Activated T-cell treated with anti-CD3 and anti-CD28 coated beads, Interleukin-2, amount 50 U/mL, for 48 hours (primary cell): ENCODE measurements at places on chromosomes 16 and 17.

GRCh38 chr16:51696376-51696775 is 545.3 kb upstream of the SALL1 start:
- no peak for DNase-seq

GRCh38 chr16:81696961-81697615 is 82.0 kb upstream of the PLCG2 start:
- DNase-seq: peak; percentile 66

- DNase-seq: no peak
These were observed 167.5 kb downstream of the RPTOR start for GRCh38 chr17:80712089-80712488.

- DNase-seq: no peak
These were observed 44.9 kb downstream of the USP22 start for GRCh38 chr17:20997711-20998570.

DNA sequence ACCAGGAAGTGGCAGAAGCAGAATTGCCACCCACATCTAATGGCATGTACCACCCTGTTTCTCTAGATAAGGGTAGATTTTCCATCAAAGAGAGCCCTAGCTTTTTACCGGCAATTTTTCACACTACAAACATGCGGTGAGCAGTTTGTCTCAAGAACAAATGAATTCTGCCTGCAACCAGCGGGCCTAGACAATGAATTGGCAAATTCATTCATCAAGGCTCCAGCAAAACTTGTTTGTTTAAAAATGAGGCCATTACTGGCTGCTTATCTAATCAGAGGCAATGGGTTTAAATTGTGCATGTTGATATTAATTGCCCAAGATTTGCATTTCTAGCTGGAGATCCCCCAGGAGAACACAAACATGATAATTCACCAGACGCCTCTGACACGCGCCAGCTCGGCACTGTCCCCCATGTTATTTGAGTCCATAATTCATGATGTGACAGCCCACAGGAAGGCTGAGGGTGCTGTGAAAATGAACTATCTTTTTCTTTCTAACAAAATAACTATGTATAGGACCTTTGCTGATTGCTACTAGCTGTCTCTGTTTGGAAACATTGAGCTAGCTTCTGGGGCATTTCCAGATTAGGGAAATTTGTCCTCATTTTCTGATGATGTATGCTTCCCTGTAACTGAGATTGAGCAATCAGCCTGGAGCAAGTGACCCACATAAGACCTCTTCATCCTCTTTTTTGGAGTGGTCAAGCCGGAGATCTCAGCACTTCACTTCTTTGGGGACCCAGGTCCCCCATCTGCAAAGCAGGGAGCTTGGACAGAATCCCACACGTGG is 80.8 kb downstream of the CNGB1 start:
- no peak for DNase-seq

DNA sequence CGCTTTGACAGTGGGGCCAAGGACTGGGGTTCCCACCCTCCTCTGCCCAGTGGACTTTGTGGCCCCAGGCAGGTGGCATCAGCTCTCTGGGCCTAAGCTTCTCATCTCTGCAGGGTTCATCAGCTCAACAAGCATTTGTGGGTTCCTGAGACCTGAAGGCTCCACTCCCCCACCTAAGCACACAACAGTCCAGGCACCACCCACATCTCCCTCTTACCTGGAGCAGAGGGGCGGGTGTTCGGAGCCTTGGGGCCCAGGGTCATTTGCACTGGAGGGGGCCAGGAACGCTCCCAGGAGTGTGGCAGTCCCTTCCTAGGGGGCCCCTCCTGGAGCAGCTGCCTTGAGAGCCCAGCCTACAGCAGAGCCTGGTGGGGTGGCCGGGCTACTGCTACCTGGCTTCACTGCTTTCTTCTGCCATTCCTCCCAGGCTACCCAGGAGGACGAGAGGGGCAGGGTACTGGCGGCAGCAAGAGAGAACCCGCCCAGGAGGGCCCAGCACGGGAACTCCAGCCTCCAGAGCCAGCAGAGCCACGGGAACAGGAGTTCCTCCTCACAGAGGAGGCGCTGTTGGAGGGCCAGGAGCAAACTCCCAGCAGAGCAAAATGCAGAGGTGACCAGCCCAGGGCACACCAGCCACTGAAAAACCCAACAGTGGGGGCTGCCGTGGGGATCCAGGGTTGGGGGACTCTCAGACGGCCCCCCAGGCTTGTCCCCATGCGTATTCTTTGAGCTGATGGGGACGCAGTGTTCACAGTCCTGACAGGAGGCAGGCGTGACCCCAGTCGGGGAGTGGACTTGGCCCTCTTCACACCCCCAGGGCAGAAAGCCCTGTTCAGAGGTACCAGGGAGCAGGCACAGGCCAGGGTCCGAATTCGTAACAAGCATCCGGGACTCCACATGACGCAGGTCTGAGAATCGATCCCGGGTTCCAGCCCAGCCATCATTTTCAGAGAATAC is 35.1 kb upstream of the SLC38A10 start:
- no peak for DNase-seq

DNA sequence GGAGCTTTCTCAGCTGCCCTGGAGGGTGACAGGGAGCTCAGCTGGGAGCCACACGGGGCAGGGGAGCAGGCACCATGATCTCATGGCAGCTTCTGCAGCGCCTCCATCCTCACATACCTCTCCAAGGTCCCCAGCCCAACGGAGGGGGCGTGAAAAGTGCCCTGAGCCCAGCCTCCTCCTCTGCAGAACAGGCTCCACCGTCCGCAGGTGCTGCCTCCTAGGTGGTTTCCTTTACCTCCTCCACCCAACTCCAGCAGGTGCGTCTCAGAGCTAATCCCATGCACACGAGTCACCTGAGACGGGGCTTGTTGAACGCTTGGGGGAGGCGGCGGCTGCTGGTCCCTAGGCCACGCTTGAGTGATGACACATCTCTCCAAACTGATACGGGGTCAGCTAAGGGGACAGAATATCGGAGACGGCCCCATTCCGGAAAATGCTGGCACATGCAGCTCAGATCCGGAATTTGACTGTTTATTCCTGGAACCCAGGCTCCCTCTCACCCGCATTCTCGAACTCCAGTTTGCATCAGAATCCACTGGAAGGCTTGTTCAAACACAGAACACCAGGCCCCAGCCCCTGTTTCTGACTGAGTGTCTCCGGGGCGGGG is 387 bp upstream of the SLC38A8 start:
- DNase-seq: no peak

- DNase-seq: no peak
These were observed 23.1 kb downstream of the SPHK1 start for GRCh38 chr17:76407509-76407908.

- DNase-seq: peak; percentile 88
These were observed 36.6 kb upstream of the MED9 start for GRCh38 chr17:17440010-17440843.

GRCh38 chr16:88738151-88739084 is 32.1 kb downstream of the CTU2 start:
- no peak for DNase-seq

- DNase-seq: no peak
These were observed 40.5 kb upstream of the CDRT4 start for GRCh38 chr17:15507896-15508295.

DNA sequence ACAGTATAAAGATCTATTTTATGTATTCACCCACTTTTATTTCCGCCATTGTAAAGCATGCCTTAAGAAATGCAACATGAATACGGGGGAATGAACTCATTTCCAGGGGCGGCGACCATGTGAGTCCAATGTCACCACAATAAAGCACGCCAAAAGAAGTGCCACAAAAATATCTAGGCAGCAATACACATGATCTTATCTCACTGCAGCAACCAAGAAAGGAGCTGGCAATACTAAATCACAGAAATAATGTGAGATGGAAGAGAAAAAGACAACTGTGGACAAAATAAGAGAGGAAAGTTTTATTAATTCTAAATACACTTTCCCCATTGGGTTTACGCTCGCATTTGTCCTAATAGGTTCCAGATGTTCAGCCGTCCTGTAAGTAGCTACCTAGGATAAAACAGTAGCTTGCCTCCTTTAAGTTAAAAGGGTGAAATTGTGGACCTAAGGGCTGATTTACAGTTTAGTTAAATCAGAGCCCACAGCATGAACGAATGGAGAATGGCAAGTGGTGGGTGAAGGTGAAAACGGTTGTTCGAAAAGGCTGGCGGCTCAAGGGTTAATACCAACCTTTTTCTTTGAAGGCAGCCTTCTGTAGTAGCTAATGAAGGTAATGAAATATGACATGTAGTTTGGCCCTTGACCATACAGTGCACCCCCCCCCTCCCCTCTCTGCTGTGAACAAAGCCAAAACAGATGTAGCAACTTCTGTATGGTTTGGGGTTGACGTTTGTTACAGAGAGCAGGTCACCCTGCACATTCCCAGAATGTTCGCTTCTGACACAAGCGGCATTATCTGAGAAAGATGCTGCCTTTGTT is 504.2 kb upstream of the PSMD7 start:
- no peak for DNase-seq

DNA sequence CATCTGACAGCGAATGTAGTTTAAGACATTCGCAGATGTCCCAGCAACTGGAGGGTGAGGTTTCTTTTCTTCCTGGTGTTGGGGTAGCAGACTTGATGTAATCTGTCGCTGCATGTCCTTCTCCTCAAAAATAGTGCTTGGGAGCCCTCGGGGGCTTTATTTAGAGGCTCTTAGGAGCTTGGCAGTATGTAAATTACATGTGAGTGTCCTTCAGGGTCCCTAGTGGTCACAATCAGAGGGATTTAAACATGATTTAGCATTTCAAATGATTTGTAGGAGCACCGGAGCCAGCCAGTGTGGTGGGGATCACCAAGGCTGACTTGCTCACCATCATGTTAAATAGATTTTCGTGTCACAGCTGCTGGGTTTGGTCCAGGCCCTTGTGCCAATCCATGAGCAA is 8.8 kb upstream of the SALL1 start:
- DNase-seq: no peak
